ENCODE measurements at places on chromosomes 1 and 21.

- DNase-seq, result peak; percentile 46
Observed at GRCh38 chr1:198620951-198621824, 17.7 kb upstream of the PTPRC start.

GRCh38 chr1:162055062-162055461 lies 14.4 kb upstream of the NOS1AP start:
- DNase-seq, result no peak

DNA sequence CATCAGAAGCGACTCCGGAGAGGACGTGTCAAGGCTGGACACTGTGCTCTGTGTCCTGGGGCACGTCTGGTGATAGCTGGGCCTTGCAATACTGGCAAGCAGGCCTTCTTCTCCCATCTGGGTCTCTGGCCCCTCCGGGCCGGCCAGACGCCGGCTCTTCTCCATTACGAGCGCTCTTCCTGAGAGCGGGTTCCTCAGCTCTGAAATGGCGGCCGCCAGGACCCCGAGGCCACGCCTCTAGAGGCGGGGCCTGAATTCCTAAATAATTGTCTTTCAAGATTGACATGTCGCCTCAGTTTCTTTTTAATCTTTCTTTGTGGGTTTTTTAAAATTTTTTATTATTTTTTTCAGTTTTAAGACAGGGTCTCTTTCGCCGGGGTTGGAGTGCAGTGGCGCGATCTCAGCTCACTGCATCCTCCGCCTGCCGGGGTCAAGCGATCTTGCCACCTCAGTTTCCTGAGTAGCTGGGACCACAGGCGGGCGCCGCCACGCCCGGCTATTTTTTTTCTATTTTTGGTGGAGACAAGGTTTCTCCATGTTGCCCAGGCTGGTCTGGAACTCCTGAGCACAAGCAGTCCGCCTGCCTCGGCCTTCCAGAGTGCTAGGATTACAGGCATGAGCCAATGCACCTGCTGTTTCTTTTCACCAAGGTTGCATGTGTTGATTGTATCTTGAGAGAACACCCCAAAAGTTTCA lies 9.2 kb downstream of the RNF2 start:
- no peak for DNase-seq

- DNase-seq, result peak; percentile 55
Observed at GRCh38 chr1:41739061-41739955, 179.4 kb downstream of the HIVEP3 start.

GRCh38 chr1:238950017-238950416 lies 436.4 kb upstream of the CHRM3 start:
- DNase-seq, result no peak

DNA sequence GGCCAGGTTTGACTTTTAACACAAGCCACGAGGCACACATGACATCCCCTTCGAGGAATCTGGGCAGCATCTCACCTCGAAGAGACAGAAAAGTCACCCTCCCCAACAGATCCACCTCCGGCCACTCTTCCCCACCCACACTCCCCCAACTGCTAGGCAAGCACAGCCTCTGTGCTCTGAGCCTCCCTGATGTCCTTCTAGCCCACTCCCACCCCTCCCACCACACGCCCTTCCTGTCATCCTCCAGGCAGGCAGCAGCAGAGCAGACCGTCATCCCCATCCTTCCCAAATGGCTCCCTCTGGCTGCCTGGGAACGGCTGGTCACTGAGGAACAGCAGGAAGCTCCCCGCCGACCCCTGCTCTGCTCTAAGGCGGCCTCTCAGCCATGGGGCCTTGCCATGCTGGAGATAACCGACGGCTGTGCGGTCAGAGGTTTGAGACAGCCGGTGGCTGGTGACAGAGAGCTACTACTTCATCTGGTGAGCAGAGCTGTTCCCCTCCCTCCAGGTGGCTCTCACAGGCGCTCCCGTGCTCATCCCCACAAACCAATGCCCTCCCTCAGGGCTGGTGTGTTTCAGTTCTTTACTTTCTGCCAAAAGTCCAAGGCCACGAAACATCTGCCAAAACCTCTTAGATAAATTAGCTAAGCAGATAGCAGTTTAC lies 25.6 kb downstream of the NPHP4 start:
- no peak for DNase-seq

DNA sequence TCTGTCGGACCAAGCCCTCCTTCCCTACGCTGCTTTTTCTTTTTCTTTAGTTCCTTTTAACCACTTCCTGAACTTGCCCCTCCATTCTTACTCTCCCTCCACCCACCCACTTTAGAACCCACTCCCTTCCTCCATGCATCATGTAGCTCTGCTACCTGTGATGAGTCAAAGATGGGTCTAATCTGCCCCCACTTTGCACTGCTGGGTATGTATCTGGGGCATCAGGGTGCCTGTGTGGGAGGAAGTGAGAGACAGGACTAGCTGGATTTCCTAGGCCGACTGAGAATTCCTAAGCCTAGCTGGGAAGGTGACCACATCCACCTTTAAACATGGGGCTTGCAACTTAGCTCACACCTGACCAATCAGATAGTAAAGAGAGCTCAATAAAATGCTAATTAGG lies 157.7 kb downstream of the SEC16B start:
- DNase-seq, result no peak

- no peak for DNase-seq
Observed at GRCh38 chr1:37148663-37149062, 114.3 kb upstream of the GRIK3 start.

GRCh38 chr1:51675177-51675780 lies 58.4 kb downstream of the OSBPL9 start:
- no peak for DNase-seq

DNA sequence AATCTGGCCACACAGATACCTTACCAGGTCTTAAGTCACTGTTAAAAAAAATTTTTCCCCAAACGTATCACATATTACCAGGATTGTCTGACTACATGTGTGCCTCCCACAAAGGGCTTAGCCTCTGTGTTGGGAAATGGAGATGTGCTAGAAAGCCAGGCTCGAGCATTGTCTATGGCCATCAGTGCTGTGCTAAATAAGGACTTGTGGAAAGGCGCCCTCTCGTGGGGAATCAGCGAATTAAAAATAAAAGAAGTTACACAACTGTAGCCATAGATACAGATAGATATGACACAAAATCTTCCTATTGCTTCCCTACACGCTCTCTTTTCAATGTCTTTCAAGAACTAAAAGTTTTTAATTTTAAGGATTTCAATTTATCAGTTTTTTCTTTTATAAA lies 47.5 kb upstream of the CRNN start:
- peak; percentile 32 for DNase-seq

DNA sequence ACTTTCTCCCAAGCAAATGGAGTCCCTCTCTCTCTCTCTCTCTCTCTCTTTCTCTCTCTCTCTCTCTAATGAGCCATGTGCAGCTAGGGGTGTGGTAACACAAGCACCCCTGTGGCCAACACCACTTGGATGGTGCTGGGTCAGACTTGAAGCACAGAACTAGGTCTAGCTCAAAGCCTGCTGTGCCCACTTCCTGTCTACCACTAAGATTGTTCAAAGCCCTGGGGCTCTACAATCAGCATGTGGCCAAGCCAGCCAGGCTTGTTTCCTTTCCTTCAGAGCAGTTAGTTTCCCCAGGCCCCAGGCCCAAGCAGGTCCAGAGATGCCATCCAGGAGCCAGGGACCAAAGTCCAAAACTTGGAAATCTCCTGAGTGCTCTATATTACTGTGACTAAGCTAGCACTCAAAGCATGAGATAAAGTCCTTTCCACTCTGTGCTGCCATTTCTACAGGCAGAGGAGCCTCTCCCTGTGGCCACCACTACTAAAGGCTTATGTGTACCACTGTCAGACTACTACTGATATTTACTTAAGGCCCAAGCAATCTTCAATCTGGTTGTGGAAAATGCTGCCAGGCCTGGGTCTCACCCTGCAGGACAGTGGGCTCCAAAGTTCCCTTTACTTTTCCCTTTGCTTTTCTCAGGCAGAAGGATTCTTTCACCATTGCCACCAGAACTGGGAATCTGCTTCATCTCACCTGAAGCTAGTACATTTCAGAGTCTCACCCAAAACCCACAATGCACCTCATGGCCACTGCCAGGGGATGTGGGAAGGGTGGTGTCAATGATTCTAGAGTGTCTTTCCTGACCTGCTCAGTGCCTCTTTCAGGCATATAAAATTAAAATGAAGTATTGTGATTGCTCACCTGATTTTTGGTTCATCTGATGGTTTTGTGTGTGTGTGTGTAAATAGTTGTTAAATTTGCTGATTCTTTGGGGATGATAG lies 999.5 kb downstream of the NCAM2 start:
- no peak for DNase-seq

DNA sequence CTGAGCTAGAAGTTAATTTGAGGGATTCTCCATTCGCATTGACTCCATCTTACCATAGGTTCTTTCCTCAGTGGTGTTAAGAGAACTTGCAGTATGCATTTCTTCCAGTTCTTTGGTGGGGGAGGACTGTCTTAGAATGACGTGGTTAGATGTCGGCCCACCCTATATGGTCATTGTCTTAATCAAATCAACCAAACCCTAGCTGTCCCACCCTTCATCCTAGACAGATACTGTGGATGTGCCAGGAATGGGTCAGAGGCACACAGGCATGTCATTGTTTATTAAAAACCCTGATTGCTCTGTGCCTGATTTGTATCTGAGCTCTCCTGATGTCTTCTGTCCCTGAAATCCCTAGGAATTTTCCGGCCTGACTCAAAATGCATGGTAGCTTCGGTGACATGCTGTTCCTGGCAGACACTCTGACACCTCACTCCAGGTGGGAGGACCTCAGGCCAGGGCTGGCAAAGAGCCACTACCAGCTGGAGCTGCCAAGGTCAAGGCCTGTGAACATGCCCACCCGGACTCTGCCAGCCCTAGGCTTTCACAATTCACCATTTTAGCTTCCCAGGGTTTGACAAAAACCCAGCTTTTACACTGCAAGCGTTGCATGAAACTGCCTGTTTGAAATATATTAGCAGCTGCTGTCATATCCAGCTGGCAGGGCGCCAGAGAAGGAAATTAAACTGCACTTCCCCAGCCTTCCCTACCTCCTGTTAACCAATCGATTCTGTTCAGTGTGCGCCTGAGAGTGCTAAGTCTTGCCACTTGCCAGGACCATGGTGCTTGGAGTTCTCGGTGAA lies 134.0 kb downstream of the FAM78B start:
- no peak for DNase-seq

GRCh38 chr1:41719128-41719527 lies 199.6 kb downstream of the HIVEP3 start:
- no peak for DNase-seq

GRCh38 chr1:173758980-173759379 lies 44.2 kb downstream of the KLHL20 start:
- no peak for DNase-seq

- DNase-seq, result no peak
Observed at GRCh38 chr1:25695090-25695770, 78.6 kb downstream of the MAN1C1 start.

GRCh38 chr1:155622191-155622590 lies 12.2 kb downstream of the MSTO1 start:
- DNase-seq, result no peak

- DNase-seq, result no peak
Observed at GRCh38 chr1:241240069-241240468, 116.9 kb downstream of the RGS7 start.

- no peak for DNase-seq
Observed at GRCh38 chr1:41361495-41362356, 492 bp downstream of the FOXO6 start.

DNA sequence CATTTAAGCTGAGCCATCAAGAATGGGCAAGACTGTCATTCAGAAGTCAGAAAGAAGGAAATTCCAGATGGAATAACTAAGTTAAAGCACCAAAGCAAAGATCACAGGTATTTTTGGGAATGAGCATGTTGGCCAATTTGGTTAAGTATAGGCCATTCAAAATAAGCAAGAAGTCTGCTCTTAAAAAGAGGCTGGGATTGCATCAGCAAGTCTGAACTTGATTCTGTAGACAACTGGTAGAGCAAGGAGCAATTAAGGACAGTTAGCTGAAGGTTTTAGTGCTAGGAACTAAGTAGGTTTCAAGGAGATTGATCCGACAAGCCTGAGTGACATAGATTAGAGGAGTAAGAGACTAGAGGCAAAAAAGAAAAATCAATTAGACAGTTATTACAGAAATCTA lies 8.4 kb downstream of the ANKRD45 start:
- no peak for DNase-seq

DNA sequence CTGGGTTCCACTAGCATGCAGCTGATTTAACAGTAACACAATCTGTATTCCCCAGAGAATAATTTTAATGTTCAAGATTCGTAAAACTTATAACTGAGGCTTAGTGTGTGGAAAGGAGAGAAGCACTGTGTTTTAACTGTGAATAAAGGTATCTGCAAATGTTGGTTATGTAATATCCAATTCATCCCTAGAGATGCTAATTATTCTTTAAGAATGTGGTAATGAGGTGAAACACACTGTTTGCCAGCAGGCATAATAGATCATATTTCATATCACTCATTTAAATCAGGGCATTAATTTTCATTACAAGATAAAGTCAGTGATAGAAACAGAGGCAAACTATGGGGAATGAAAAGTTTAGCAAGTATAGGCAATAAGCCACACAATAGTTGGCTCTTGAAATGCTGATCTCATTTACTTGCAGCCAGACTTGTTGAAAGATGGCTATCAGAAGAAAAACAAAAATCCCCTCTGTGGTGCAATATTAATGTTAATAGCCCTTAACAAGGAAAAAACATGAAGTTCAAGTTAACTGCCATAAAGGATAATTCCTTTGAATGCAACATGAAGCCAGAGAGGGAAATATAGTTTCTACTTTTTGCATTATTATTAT lies 33.4 kb downstream of the HMCN1 start:
- no peak for DNase-seq

DNA sequence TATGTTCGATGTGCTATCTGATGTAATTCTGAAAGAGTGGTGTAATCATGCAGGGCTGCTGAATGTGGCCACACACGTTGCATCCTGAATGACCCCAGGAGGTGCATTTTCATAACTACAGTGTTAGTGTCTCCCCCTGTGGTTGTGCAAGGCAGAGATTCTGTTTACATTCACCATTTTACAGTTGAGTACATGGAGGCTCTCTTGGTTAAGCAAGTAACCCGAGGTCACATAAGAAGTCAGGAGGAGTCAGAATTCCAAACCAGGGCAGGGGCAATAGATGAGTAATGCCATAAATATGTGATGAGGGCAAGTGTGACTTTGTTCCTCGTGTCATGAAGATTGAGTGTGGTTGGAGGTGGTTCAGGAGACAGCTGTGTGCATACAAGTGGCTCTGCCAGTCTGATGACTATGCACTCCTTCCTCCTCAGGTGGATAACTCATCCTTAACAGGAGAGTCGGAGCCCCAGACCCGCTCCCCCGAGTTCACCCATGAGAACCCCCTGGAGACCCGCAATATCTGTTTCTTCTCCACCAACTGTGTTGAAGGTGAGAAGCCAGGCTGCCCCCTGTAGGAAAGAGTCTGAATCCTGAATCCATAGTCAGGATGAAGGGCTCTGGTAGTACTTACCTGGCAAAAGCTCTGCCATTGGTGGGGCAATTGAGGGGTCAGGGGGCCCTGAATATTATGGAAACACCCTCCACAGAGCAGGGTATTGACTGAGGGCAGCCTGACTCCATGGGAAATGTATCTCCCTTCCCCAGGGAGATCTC lies 9.3 kb downstream of the ATP1A2 start:
- DNase-seq, result no peak

GRCh38 chr1:224090116-224090515 lies 23.8 kb upstream of the FBXO28 start:
- DNase-seq, result no peak

DNA sequence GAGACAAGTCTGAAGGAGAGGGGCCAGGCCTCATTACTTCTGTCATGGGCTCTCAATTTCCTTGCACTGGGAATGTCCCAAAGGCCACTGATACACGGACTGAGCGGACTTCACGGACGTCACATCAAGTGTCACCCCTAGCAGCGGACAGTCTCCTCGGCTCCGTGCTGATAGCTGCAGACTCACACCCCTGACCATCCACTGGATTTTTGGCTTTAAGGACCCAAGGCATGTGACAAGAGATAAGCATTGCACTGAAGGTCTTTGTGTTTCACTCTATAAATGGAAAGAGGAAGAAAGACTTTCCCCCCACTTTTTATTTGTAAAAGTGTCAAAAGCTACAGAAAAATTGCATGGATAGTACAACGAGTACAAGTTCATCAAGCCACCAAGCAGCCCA lies 200.4 kb upstream of the FGGY start:
- DNase-seq, result no peak

Measured in activated gamma-delta T cell treated with anti-CD3 and anti-CD28 coated beads, Interleukin-2, amount 50 U/mL, for 16 hours (primary cell).